ENCODE measurements at places on chromosomes 16 and 17. TPM values are rescaled to one million over a fixed set of nuclear protein-coding genes. Genes with fewer than 3 reads are reported as not detected.

GRCh38 chr16:4830408-4830807 is 16.7 kb downstream of the GLYR1 start:
- H3K27ac ChIP-seq, result no peak overlapping the region
- no peak for ATAC-seq
- no peaks in the 10 kb centered on the region for H3K36me3 ChIP-seq
- H3K27me3 ChIP-seq, result no peaks in the 10 kb centered on the region
- H3K4me3 ChIP-seq, result no peak overlapping the region

- no peaks in the 10 kb centered on the region for H3K4me1 ChIP-seq
- no peak for ATAC-seq
- no peak overlapping the region for H3K4me3 ChIP-seq
- no peaks in the 10 kb centered on the region for H3K36me3 ChIP-seq
- peaks cover 98% of the 10 kb centered on the region for H3K27me3 ChIP-seq
Measured at GRCh38 chr17:49910858-49911204, 58.2 kb upstream of the DLX4 start.

DNA sequence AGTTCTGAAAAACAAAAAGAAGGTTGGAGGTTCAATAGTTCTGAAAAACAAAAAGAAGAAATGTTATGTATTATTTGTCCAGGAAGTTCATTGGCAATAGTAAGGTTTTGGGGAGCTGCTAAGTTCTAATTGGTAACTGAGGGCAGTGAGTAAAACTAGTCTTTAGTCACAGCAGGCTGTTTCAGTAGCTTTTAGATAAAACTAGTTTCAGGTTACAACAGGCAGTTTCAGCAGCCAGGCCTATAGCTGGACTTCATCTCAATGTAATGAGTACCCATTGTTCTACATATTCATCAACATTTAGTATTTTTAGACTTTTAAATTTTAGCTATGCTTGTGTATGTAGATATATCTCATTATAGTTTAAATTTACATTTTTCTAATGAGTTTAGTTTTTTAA is 639.3 kb downstream of the TOX3 start:
- no peaks in the 10 kb centered on the region for H3K4me1 ChIP-seq
- no peak overlapping the region for H3K27ac ChIP-seq
- H3K27me3 ChIP-seq, result no peaks in the 10 kb centered on the region
- no peak overlapping the region for H3K4me3 ChIP-seq
- H3K36me3 ChIP-seq, result no peaks in the 10 kb centered on the region

GRCh38 chr17:42107597-42108576 is 4.6 kb downstream of the DHX58 start:
- ATAC-seq, result peak; percentile 38
- H3K27ac ChIP-seq, result no peak overlapping the region
- H3K4me1 ChIP-seq, result no peaks in the 10 kb centered on the region
- H3K4me3 ChIP-seq, result no peak overlapping the region
- H3K27me3 ChIP-seq, result no peaks in the 10 kb centered on the region
- no peaks in the 10 kb centered on the region for H3K36me3 ChIP-seq

CCL8 gene
- total RNA-seq, result not detected

YPEL2 gene
- 39.7 TPM for total RNA-seq

DNA sequence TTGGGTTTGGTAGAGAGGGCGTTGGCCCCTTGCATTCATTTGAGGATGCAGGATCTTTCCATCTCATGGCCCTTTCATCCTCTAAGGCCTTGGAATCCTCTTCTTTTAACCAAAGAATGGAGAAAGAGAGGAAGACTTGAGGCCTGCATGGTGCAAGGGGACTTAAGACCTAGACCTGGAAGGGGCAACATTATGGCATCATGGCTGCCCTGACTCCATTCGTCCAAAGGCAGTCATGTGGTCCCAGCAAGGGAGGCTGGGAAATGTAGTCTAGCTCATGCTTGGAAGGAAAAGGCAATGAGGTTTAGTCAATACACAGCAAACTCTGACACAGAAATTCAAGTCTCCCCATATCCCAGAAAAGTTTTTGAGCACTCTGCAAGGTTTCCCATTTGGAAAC is 30.7 kb upstream of the CDRT4 start:
- no peak overlapping the region for H3K27ac ChIP-seq
- H3K4me3 ChIP-seq, result no peak overlapping the region
- H3K4me1 ChIP-seq, result peaks cover 10% of the 10 kb centered on the region
- ATAC-seq, result no peak
- no peaks in the 10 kb centered on the region for H3K36me3 ChIP-seq

- H3K27ac ChIP-seq, result no peak overlapping the region
- H3K36me3 ChIP-seq, result no peaks in the 10 kb centered on the region
- H3K4me3 ChIP-seq, result peak overlapping the region; percentile 58
- peaks cover 16% of the 10 kb centered on the region for H3K27me3 ChIP-seq
- H3K4me1 ChIP-seq, result peaks cover 5% of the 10 kb centered on the region
Measured at GRCh38 chr17:40364906-40365305, 369 bp upstream of the GJD3 start.

DNA sequence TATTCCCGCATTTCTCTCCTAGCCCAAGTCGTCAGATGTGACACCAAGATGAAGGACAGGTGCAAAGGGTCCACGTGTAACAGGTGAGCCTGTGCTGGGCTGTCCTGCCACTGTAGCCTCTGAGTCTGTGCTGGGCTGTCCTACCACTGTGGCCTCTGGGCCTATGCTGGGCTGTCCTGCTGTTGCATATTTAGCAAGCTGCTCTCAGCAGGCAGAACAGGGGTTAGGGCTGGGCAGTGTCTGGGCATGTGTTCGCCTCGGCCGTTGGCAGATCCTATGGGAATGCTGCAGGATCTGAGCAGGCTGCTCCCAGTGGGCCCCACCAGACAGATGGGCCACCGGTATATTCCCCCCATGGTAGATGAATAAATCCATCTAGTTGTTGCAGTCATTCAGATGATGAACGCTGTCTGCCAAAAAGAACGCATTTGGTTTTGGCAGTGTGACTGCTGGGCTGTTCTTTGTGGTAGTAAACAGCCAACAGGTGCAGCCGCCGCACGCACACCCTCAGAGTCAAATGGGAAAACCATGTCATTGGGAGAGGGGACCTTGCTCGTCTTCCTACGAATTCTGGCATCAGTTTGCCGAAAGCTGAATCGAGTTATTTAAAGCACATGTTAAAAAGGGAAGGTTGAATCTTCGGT is 49.2 kb downstream of the CRISPLD2 start:
- peaks cover 98% of the 10 kb centered on the region for H3K36me3 ChIP-seq
- peak; percentile 17 for ATAC-seq
- H3K4me3 ChIP-seq, result no peak overlapping the region
- peak overlapping the region; percentile 60 for H3K27ac ChIP-seq
- H3K27me3 ChIP-seq, result no peaks in the 10 kb centered on the region

DNA sequence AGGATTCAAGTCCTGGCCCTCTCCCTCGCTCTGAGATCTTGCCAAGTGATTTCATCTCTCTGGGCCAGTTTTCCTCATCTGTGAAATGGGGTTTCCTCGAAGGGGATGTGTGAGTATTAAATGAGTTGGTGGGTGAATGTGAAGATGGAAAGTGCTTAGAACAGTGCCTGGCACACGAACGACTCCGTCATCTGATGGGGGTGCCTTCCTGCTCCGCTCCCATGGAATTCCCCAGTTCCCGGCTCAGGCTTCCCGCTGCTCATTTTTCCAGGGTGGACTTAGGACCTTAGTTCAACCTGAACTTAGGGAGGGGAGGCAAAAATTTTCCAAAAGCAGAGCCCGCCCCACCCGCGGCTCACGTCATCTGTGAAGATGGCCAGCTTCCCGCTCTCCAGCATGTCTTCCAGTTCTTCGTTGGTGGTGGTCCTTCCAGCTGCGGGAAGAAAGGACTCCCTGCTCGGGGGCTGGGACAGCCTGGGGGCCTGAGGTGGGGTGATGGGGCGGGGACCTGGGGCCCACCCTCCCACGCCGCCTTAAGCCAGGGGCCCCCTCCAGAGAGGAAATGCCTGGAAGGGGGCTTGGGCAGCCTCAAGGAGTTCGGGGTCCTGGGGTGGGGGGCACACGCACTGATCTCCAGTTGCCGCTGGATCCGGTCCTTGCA is 11.4 kb downstream of the HSD3B7 start:
- ATAC-seq, result peak; percentile 32
- H3K27me3 ChIP-seq, result no peaks in the 10 kb centered on the region
- H3K27ac ChIP-seq, result peak overlapping the region; percentile 4
- H3K36me3 ChIP-seq, result no peaks in the 10 kb centered on the region
- H3K4me1 ChIP-seq, result no peaks in the 10 kb centered on the region
- peak overlapping the region; percentile 44 for H3K4me3 ChIP-seq

DNA sequence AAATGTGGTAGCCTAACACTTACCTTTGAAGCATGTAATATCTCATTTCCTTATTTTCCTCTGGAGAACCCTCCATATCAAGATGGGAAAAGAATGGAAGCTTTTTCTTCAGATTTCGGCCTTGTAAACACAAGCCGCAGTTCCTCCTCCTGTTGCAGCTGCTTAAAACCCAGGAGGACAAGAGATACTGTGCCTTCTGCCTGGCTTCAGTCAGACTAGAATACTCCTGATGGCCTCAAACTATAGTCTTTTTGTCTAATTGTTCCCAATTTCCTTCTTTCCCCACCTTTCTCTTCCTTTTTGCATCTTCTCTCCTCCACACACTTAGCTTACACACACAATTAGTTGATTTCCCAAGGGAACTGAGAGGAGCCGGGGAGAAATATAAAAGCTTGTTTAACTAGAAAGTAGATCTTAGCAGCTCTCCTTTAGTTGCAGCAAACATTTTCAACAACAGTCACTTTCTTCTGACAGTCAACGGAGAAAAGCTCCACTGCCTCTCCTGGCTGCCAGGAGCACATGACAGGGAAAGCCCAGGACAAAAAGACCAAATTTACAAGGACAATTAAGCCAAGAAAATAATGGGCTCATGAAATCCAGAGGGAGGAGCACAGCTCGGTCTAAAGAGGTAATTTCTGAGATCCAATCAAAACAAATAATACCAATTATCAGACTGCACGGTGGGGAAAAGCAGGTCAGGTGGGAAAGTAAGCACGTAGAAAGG is 76.4 kb upstream of the C17orf78 start:
- H3K27me3 ChIP-seq, result no peaks in the 10 kb centered on the region
- no peak overlapping the region for H3K4me3 ChIP-seq
- no peaks in the 10 kb centered on the region for H3K36me3 ChIP-seq
- peak overlapping the region; percentile 36 for H3K27ac ChIP-seq
- no peaks in the 10 kb centered on the region for H3K4me1 ChIP-seq
- ATAC-seq, result no peak

TBC1D3C gene
- not detected for total RNA-seq

GRCh38 chr16:57537581-57538234 is 1.3 kb upstream of the CCDC102A start:
- no peak overlapping the region for H3K4me3 ChIP-seq
- ATAC-seq, result no peak
- H3K27me3 ChIP-seq, result peaks cover 9% of the 10 kb centered on the region
- H3K4me1 ChIP-seq, result peaks cover 45% of the 10 kb centered on the region
- H3K27ac ChIP-seq, result peak overlapping the region; percentile 89
- no peaks in the 10 kb centered on the region for H3K36me3 ChIP-seq

DNA sequence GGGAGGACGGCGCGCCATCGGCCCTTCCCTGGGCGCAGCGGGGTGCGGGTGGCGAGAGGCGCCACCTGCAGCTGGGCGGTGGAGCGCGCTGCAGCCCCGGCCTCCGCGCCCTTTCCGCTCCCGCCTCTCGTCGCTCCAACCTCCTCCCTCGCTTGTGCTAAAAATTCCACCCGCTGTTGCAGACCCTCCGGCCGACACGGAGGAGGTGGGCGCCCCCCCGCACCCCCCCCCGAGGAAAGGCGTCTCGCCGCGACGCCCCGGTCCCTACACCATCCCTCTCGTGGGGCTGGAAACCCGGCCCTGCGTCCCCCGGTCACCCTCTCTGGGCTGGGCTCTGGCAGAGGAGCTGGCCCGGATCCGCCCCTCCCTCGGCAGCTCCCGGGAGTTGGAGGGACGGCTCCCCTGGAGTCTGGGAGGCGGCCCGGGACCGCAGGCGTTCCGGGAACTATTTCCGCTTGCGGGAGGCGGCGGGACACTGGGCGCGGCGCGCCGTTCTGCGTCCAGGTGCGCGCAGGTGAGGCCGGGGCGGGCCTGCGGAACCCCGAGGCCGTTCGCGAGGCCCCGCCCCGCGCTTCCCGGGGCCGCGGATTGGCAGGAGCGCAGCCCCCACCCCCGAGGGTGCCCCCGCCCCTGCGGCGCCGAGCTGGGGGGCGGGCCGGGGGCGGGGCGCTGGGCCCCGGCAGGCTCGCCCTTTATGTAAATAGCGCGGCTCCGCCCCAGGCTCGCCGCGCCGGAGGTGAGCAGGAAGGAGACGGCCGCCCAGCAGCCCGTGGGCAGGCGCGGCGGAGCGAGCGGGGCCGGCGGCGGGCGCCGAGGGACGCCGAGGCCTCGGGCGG is at the start of gene LLGL2:
Gene LLGL2 (plus strand): TSS at position 728 of the 836 bp plus-strand sequence. CDS start 17,730 bp downstream, outside the sequence.
- H3K4me3 ChIP-seq, result peak within 1 kb of the TSS; percentile 54
- H3K27me3 ChIP-seq, result no peaks in the 10 kb centered on the region
- peak within 1 kb of the TSS; percentile 82 for H3K27ac ChIP-seq
- peaks cover 7% of the 10 kb centered on the region for H3K4me1 ChIP-seq
- peaks cover 22% of the 10 kb centered on the region for H3K36me3 ChIP-seq

- no peak overlapping the region for H3K4me3 ChIP-seq
- H3K4me1 ChIP-seq, result no peaks in the 10 kb centered on the region
- no peaks in the 10 kb centered on the region for H3K27me3 ChIP-seq
- no peak overlapping the region for H3K27ac ChIP-seq
- H3K36me3 ChIP-seq, result no peaks in the 10 kb centered on the region
Measured at GRCh38 chr17:61695779-61696337, 104.8 kb upstream of the NACA2 start.

- peaks cover 17% of the 10 kb centered on the region for H3K36me3 ChIP-seq
- no peak overlapping the region for H3K4me3 ChIP-seq
- H3K27ac ChIP-seq, result peak overlapping the region; percentile 43
- H3K27me3 ChIP-seq, result no peaks in the 10 kb centered on the region
- H3K4me1 ChIP-seq, result no peaks in the 10 kb centered on the region
Measured at GRCh38 chr16:4529085-4530060, 9.2 kb downstream of the CDIP1 start.

DNA sequence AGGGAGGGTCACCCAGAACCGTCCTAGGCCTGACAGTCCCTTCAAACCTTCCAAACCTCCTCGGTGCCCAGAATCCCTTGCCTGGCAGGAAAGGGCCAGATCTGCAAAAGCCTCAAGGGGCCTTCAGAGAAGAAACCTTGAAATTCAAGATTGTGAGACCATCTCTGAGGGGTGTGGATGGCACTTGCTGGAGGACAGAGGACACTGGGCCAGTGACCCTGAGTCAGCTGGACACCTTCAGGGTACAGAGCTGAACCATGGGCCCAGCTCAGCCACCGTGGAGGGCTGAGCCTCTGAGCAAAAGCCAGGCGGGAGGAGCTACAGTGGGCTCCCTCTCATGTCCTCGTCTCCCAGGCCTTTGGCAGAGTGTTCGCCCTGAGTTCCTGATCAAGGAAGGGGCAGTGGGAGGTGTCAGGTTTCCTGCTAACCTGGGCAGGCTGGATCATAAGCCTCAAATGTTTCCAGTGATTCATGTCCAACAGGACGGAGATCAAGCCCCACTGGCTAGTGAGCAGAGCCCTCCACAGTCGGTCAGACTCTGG is 3.0 kb downstream of the PDILT start:
- H3K27me3 ChIP-seq, result no peaks in the 10 kb centered on the region
- H3K36me3 ChIP-seq, result no peaks in the 10 kb centered on the region
- no peak overlapping the region for H3K27ac ChIP-seq
- H3K4me1 ChIP-seq, result no peaks in the 10 kb centered on the region
- H3K4me3 ChIP-seq, result no peak overlapping the region

- peak overlapping the region; percentile 28 for H3K4me3 ChIP-seq
- H3K27me3 ChIP-seq, result peaks cover 70% of the 10 kb centered on the region
- no peak for ATAC-seq
- peaks cover 21% of the 10 kb centered on the region for H3K4me1 ChIP-seq
- no peaks in the 10 kb centered on the region for H3K36me3 ChIP-seq
Measured at GRCh38 chr17:63477480-63478440, 899 bp downstream of the ACE start.

GRCh38 chr16:27330542-27330941 is 16.8 kb downstream of the IL4R start:
- peaks cover 31% of the 10 kb centered on the region for H3K36me3 ChIP-seq
- no peaks in the 10 kb centered on the region for H3K27me3 ChIP-seq
- peaks cover 100% of the 10 kb centered on the region for H3K4me1 ChIP-seq
- H3K4me3 ChIP-seq, result no peak overlapping the region
- peak overlapping the region; percentile 98 for H3K27ac ChIP-seq
- peak; percentile 79 for ATAC-seq

GPRC5B gene
- 26.8 TPM for total RNA-seq

All from gastroesophageal sphincter (tissue), 4 donors.